ENCODE measurements at places on chromosomes 4 and X. TPM values are rescaled to one million over a fixed set of nuclear protein-coding genes. Genes with fewer than 3 reads are reported as not detected.

DNA sequence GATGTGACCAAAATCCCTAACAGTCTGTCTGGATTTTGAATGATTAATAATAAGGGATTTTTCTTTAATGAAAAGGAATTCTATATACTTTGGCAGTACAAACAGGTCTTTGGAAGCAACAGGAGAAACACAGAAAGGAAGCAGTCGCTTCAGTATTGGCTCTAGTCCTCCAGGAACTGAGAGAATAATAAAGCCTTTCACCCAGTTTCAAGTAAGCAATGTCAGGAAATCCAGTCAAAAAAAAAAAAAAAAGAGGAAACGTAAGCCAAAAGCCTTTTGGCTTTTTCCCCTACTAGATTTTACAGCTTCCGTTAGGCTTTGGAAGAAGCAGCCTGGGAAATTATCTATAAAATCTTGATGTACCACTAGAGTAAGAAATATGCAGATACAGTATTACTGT lies 61.7 kb upstream of the HDAC8 start:
- no peaks in the 10 kb centered on the region for H3K27me3 ChIP-seq
- H3K4me1 ChIP-seq: no peaks in the 10 kb centered on the region

DNA sequence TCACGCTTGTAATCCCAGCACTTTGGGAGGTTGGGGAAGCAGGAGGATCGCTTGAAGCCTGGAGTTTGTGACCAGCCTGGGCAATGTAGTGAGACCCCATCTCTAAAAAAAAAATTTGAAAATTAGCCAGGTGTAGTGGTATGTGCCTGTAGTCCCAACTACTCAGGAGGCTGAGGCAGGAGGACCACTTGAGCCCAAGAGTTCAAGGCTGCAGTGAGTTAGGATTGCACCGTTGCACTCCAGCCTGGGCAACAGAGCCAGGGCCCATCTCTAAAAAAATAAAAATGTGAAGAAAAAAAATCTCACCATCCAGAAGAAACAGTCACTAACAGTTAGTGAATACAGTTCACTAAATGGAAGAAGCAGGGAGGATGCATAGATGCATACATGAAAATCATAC lies 34.8 kb downstream of the TMEM271 start:
- H3K4me3 ChIP-seq: no peak overlapping the region
- peaks cover 1% of the 10 kb centered on the region for H3K27me3 ChIP-seq
- H3K36me3 ChIP-seq: peaks cover 11% of the 10 kb centered on the region
- no peak overlapping the region for H3K27ac ChIP-seq
- H3K4me1 ChIP-seq: no peaks in the 10 kb centered on the region
- no peak for DNase-seq

The SAP30 gene
- total RNA-seq: 24.1 TPM

The SLC10A4 gene
- total RNA-seq: 7.1 TPM

The CFP gene
- total RNA-seq: 0.49 TPM

All from glutamatergic neuron (in vitro differentiated cells).